ENCODE measurements at places on chromosomes 13 and 19.

GRCh38 chr19:18063463-18063862 lies 23.3 kb downstream of the IL12RB1 start:
- no peak for DNase-seq

GRCh38 chr19:53782698-53783097 lies 41.4 kb downstream of the NLRP12 start:
- DNase-seq: no peak

- DNase-seq: peak; percentile 65
Measured at GRCh38 chr13:34124666-34125306, 306.8 kb downstream of the RFC3 start.

GRCh38 chr13:110220471-110220870 lies 86.5 kb downstream of the COL4A1 start:
- DNase-seq: no peak

GRCh38 chr13:77457966-77458365 lies 77.5 kb upstream of the SCEL start:
- no peak for DNase-seq

DNA sequence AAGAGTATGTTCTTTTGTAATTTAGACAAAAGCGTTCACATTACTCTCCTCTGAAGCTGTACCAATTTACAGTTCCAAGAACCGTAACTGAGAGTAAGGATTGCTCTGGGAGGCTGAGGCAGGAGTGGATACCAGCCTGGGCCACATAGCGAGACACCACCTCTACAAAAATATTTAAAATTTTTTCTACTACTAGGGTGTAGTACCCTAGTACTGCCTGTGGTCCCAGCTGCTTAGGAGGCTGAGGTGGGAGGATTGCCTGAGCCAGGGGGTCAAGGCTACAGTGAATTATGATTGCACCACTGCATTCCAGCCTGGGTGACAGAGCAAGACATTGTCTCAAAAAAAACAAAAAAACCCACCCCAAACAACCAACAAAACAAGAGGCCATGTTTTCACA lies 12.1 kb upstream of the CYP2A6 start:
- no peak for DNase-seq

DNA sequence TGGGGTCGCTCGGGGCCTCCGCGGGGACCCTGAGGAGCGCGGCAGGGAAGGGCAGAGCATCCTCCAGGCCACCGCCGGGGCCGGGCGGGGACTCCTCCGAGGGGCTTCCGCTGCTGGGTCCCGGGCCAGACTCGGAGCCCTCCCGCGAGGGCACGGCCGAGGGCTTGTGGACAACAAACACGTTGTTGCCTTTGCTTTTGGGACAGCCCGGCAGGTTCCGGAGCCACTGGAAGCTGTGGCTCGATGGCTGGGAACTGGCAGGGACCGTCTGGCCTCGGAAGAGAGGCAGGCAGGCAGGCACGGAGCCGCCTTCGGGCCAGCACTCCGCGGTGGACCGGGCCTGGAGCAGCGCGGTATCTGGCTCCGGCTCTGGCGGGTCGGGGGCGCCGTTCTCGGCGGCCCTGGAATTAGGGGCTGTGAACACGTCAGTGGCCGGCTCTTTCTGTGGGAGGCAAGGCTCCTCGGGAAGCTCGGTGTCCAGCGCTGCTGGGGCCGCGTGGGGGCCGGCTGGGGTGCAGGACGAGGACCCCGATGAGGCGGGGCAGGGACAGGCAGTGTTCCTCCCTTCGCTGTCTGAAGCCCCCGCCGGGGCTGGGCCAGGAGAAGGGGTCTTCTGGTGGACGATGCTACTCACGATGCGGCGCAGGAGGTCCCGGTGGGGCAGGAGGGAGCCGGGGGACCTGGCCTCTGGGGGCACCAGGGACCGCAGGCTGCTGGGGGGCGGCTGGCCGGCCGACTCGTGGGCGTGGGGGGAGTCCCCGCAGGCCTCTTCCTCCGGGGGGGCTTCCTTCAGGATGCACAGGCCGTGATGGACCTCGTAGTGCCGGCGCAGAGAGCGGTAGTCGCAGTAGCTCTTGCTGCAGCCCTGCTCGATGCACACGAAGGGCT lies 27.6 kb downstream of the ZNF541 start:
- no peak for DNase-seq

DNA sequence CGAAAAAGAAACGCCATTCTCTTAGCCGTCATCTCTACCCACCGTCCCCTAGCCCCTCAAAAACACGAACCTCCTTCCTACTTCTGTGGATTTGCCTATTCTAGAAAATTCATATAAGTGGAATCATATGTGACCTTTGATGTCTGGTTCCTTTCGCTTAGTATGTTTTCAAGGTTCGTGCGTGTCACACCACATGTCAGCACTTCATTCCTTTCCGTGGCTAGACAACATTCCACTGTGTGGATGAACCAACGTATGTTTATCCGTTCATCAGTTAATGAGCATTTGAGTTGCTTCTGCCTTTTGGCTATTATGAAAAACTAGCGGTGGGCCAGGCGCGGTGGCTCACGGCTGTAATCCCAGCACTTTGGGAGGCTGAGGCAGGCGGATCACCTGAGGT lies 14.0 kb upstream of the PPP1R12C start:
- DNase-seq: no peak

GRCh38 chr19:5892772-5893275 lies 10.8 kb downstream of the NDUFA11 start:
- DNase-seq: no peak

- DNase-seq: no peak
Measured at GRCh38 chr13:31225998-31226675, 26.4 kb downstream of the B3GLCT start.

- no peak for DNase-seq
Measured at GRCh38 chr13:39895254-39895653, 239.8 kb downstream of the COG6 start.

DNA sequence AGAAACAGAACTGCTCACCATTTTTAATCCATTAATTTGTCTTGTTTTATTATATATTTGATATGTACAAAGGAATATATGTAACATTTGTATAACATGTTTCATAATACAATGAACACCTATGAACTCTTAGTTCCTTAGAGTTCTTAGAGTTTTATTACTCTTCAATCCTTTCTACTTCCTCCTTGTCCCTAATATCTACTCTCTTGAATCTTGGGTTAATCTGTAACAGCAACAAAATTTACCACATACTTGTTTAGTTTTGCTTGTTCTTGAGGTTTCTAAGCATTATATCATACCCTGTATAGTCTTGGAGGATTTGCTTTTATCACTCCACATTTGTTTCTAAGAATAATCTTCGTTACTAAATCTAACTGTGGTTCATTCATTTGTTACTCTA lies 151.4 kb downstream of the PDS5B start:
- no peak for DNase-seq

GRCh38 chr13:73721571-73721970 lies 412.6 kb downstream of the KLF12 start:
- DNase-seq: no peak

DNA sequence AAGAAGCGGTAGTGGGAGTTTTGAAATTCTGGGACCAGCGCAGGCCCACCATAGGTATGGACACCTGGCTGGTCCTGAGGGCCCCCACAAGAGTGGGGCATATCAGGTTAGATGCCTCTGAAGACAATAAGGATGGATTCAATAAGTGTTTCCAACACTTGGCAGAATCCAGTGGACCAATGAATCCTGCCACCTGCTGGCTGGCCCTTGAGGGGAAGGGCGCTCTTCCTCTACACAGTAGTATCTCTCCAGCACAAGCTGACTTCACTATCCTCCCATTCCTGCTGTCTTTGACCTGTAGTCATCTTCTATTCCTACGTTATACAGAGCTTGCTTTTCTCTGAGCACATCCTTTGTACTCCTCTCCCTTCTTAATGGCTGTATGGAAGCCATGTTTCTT lies 199.7 kb upstream of the TSHZ3 start:
- no peak for DNase-seq

DNA sequence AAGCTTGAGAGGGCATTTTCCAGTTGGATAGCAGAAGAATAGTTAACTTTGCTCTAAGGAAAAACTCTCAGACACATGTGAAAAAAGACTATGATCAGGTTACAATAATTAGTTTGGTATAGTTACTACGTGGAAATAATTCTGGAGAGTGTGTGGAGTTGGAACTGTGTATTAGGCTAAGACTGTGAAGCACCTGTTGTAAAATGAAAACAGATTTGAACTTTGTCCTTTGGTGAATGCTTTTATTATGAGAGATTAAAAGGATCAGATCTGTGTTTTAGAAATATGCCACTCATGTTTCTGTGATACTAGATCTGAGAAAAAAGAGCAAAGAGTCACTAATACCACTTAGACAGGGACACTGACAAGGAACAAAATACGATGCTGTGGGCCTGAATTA lies 807.5 kb upstream of the ATXN8OS start:
- no peak for DNase-seq

DNA sequence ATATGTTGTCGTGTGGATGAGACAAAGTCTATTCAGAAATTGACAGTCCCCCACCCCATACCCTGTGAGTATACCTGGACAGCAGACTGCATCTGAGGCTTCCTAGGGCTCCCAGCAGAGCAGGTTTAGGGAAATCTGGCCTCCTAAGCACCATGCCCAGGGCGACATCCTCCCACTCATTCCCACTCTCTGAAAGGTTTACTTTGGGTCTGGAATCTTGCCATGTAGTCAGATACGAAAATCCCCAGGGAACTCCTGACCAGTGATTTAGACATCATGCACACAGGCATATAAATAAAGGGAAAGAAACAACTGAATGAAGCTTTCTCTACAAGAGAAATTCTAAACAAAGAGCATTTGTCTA lies 717 bp upstream of the NALCN start:
- DNase-seq: no peak

GRCh38 chr19:34468409-34468808 lies 13.1 kb upstream of the WTIP start:
- no peak for DNase-seq

DNA sequence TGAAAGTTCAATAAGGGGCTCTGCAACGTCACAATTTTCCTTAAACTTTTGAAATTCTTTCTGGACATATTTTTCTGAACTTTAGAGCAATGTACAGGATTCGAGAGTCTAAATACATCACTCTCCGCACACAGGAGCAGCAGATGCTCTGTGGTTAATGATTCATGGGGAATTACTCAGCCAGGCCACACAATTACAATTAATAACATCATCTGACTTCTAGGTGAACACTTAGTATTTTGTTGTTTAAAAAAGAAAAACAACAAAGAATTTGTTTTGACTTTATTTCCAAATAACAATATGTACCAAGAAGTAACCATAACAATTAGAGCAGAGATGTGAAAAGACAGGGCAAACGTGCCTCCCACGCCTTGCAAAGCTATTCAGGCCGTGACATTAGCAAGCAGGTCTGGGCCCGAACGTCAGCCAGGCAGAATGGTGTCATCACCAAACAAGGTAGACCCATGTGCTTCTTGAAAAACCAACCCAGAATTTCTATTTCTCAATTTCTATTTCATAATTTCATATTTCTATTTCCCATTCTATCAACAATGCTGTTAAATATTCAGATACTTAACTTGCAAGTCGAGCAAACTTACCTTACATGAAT lies 236.3 kb downstream of the COL4A1 start:
- DNase-seq: no peak

GRCh38 chr19:16417660-16418596 lies 53.8 kb downstream of the EPS15L1 start:
- no peak for DNase-seq

GRCh38 chr13:30608364-30608763 lies 9.4 kb upstream of the USPL1 start:
- no peak for DNase-seq

- DNase-seq: no peak
Measured at GRCh38 chr13:70237131-70237530, 128.9 kb upstream of the KLHL1 start.

DNA sequence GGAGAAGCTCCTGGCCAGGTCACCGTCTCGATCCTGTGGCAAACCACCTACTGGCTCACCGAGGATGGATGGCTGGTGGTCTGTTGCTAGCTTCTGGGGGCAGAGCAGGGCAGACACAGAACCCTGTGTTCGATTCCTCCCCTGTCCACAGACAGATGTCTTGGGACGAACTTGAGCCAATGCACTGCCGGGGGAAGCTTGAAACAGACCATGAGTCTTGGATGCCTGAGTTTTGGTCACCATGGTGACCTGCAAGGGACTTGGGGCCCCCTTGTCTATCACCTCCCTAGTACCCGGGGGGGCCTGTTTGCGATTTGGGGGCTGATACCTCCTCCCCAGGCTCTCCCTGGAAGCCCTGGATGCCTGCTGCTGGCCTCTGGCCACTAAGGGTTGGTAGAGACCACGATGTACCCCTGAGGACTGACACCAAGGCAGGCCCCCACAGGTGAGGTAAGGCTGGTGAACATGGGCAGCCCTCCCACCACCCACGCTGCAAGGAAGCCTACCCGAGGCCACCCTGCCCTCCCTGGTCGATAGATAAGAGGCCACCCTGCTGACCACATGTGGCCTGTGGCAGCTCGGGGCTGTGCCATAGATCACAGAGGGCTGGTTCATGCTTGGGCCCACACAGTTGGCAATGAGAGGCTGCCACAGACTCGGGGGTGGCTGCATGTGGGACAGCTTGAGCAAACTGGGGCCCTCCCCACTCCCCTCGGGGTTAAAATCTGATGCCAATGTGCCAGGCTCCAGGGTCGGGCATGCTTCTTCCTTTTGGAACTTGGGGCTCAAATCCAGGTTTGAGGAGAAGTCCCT lies 10.7 kb downstream of the IQCN start:
- DNase-seq: no peak

- DNase-seq: no peak
Measured at GRCh38 chr19:47253467-47253881, 2.9 kb upstream of the CCDC9 start.

- no peak for DNase-seq
Measured at GRCh38 chr19:40588110-40588854, 11.6 kb downstream of the SHKBP1 start.

DNA sequence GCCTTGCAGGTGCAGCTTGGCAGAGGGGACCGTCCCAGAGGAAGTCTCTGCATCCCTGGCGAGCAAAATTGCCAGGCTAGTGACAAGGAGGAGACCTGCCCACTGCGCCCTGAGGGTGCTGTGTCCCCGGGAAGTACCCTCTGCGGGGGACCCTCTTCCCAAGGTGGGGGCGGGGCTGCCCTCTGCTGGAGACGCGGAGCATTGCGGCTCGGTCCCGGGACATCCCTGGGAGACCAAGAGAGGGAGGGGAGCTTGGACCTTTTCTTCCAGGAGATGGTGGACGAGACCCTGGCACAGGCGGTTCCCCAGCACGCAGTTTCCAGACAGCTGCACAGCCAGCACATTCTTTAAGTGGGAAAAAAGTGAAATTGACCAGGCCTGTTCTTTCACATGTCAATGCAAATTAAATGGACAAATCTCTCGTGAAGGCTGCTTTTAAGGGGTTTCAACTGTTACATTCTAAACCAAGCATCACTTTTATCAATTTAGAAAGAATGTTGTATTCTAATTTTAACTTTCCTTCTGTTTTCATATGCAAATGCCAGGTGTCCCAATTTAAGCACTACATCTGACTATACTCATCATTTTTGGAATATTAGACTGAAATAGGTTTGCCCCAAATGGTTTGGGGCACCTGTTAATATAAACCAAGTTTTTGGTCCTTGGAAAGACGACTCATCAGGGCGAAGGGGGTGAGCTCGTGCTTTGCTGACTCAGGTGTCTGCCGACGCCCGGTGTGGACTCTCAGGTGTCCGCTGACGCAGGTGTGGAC lies 60.7 kb downstream of the MCF2L start:
- DNase-seq: peak; percentile 53

- DNase-seq: no peak
Measured at GRCh38 chr19:46155237-46155636, 7.2 kb downstream of the IGFL2 start.

- no peak for DNase-seq
Measured at GRCh38 chr13:23146811-23147625, 33.8 kb upstream of the SGCG start.

Data from NCI-H774 (cell line).